ENCODE measurements at places on chromosomes 12 and 14.

- peak; percentile 33 for DNase-seq
Observed at GRCh38 chr14:23562822-23563472, 4.6 kb downstream of the AP1G2 start.

DNA sequence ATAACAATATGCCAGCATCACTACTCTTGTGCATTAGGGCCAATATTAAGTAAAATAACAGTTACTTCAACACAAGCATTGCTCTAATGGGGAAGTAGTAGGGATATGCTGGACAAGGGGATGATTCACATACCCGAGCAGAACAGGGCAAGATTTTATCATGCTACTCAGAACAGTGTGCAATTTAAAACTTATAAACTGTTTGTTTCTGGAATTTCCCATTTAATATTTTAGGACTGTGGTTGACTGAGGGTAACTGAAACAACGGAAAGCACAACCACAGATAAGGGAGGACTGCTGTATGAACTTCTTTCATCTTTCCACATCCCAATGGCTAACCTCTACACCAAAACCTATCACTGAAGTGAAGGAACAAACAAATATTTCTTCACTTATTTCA, 36.8 kb downstream of the SARNP start:
- no peak for DNase-seq

DNA sequence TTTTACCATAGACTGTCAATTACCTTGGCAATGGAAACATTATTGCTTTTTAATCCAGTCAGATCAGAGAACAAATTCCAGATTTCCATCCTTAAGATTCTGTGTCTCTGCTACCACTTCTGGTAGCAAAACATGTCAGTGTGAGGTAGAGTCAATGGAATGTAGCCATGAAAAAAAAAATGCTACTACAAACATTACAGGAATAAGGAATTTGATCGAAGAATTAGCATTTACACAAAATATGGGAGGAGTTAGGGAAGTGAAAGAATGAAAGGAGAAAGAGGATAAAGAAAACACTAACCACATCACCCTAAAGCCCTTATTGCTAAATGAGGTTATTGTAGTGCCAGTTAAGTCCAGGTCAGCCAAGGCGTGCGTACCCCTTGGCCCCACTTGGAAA, 9.2 kb downstream of the MED21 start:
- no peak for DNase-seq

DNA sequence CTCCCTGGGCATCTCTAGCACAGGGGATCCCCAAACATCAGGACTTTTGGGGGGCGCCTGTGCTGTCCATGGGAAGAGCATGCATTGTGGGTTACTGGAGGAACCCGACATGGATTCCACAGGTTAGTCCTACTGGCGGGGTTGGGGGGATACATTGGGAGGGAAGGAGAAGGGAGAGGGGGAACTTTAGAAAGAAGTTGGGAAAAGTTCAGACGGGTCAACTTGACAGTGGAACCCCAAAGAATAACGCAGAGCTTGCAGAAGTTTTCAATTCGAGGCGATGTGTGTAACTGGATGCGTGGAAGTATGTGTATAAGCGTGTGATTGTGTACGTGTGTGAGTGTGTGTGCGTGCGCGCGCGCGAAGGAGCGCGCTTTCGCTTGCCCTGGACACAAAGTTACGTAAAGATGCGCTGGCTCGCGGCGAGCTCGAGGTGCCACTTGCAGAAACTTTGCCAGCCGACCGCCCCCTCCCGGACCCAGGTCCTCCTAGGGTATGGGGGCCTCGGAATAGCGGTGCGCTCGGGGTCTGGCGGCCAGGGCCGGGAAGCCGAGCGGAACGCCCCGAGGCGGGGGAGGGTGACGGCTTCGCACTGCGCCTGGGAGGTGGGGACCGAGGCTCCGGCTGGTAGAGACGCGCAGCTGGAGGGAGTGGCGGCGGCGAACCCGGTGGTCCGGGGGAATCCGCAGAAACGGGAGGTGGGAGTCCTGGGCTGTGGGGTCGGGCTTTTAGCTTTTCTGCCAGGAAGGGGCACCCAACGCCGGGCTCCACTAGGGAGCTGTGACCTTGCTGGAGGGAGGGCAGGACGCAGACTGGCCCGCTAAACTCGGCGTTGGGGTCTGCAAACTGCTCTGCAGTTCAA, 669 bp downstream of the RFX4 start:
- no peak for DNase-seq

GRCh38 chr12:108842361-108842760, 15.0 kb downstream of the SSH1 start:
- no peak for DNase-seq

GRCh38 chr14:100875126-100875525, 28.4 kb downstream of the RTL1 start:
- no peak for DNase-seq
